ENCODE measurements at places on chromosomes 11 and 22.
A peak's percentile ranks its signal among the peaks of the same experiment; 100 is the strongest.

- no peak overlapping the region for H3K4me3 ChIP-seq
- no peak for DNase-seq
Measured at GRCh38 chr22:40727964-40728615, 48.8 kb downstream of the MCHR1 start.

DNA sequence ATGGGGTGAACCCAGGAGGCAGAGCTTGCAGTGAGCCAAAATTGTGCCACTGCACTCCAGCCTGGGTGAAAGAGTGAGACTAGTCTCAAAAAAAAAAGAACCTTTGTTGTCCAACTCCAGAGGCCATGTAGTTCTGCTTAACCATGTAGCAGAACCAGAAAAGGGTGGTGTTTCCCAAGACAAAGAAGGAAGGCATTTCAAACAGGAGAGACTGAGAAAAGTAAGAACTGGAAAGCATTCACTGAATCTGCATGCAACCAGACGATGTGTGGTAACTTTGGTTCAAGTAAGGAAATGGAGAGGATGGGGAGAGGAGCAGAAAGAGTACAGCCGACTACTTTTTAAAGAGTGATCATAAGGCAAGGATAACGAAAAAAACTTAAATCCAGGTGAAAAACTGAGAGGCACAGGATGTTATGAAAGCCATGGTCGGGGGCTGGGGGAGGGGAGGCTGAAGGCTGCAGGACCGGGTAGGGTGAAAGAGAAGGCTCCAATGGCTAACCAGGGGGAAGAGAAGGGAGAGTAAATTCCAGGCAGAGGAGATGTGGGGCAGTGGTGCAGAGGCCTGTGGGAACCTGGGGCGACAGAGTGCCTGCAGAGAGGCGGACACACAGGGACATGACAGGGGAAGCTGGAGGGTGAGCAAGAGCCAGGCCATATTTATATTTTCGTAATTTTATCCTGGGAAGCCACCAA is 48.8 kb downstream of the MAPK1 start:
- peaks cover 64% of the 10 kb centered on the region for H3K4me1 ChIP-seq
- no peak overlapping the region for H3K4me3 ChIP-seq
- peak overlapping the region; percentile 85 for H3K27ac ChIP-seq
- H3K27me3 ChIP-seq, result no peaks in the 10 kb centered on the region

- no peaks in the 10 kb centered on the region for H3K4me1 ChIP-seq
- no peaks in the 10 kb centered on the region for H3K36me3 ChIP-seq
- no peak for DNase-seq
- no peak overlapping the region for H3K4me3 ChIP-seq
- no peaks in the 10 kb centered on the region for H3K27me3 ChIP-seq
- H3K27ac ChIP-seq, result no peak overlapping the region
Measured at GRCh38 chr11:113901141-113901540, 3.5 kb upstream of the HTR3B start.

GRCh38 chr22:25969901-25970300 is 199.4 kb upstream of the SEZ6L start:
- H3K4me1 ChIP-seq, result no peaks in the 10 kb centered on the region
- H3K27ac ChIP-seq, result no peak overlapping the region
- H3K4me3 ChIP-seq, result no peak overlapping the region
- H3K27me3 ChIP-seq, result peaks cover 10% of the 10 kb centered on the region
- DNase-seq, result no peak

GRCh38 chr11:74570266-74571061 is 21.9 kb upstream of the POLD3 start:
- H3K4me1 ChIP-seq, result no peaks in the 10 kb centered on the region
- no peak overlapping the region for H3K27ac ChIP-seq
- H3K4me3 ChIP-seq, result no peak overlapping the region
- no peak for DNase-seq
- no peaks in the 10 kb centered on the region for H3K27me3 ChIP-seq

GRCh38 chr22:37690901-37691504 is 4.9 kb downstream of the NOL12 start:
- no peaks in the 10 kb centered on the region for H3K27me3 ChIP-seq
- no peak overlapping the region for H3K4me3 ChIP-seq
- H3K4me1 ChIP-seq, result peaks cover 15% of the 10 kb centered on the region
- H3K27ac ChIP-seq, result no peak overlapping the region
- H3K36me3 ChIP-seq, result peaks cover 66% of the 10 kb centered on the region

GRCh38 chr11:119100994-119101758 is 477 bp downstream of the DPAGT1 start:
- peaks cover 25% of the 10 kb centered on the region for H3K36me3 ChIP-seq
- H3K4me3 ChIP-seq, result peak overlapping the region; percentile 95
- peak overlapping the region; percentile 96 for H3K27ac ChIP-seq
- H3K4me1 ChIP-seq, result peaks cover 31% of the 10 kb centered on the region

Measured in lower lobe of right lung (tissue), 2 donors.